WERI-Rb-1 (cell line): ENCODE measurements at places on chromosomes 2 and 18.

DNA sequence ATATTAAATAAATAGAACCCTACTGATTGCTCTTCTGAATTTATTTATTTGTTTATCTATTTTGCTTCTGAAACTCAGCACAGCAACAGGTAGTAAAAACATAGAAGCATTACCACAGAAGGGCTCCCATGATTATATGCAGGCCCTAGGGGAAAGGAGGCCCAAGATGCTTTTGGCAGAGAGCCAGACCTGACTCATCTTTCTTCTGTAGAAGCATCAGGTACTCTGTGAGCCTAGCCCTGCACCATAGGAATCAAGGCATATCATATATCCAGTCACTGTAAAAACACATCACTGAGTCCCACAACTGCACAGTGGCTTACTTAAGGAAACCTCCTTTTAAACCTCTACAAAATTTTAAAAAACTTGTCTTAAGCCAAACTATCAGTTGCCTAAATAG, 1.8 kb downstream of the SCN9A start:
- DNase-seq = no peak

DNA sequence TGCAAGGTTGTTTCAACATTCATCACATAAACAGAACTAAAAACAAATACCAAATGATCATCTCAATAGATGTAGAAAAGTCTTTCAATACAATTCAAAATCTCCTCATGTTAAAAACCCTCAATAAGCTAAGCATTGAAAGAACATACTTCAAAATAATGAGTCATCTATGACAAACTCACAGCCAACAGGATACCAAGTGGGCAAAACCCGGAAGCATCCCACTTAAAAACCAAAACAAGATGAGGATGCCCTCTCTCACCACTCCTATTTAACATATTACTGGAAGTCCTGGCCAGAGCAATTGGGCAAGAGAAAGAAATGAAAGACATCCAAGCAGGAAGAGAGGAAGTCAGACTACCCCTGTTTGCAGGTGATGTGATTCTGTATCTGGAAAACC, 992.2 kb upstream of the PIK3C3 start:
- DNase-seq = no peak

DNA sequence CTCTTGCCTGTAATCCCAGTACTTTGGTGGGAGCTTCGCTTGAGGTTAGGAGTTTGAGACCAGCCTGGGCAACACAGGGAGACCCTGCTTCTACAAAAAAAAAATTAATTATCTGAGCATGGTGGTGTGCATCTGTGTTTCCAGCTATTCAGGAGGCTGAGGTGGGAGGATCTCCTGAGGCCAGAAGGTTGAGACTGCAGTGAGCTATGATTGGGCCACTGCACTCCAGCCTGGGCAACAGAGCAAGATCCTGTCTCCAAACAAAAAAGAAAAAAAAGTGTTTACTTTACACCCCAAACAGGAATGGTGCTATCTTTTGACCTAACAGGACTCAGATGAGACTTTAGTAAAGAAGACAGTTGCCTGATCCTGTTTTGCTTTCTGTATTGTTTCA, 35.6 kb downstream of the MAL start:
- DNase-seq = no peak

- no peak for DNase-seq
Measured at GRCh38 chr2:134261398-134262131, 7.7 kb downstream of the MGAT5 start.

DNA sequence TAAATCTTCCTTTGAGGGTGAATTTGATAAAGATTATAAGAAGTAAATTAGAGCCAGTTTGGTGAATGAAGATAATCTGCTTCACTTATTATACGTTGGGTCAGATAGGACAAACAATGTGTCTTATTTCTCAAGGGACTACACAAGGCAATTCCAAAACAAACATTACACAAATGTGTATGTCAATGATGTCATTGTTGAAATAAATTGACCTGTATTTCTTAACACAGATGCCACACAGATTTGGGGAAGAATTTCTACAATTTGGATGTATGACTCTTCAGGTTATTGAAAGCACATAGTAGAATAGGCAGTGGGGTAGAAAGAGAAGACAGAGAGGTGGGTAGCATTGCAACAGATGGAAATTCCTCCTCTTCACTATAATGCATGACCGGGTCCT, 6.9 kb upstream of the CRIM1 start:
- no peak for DNase-seq

- no peak for DNase-seq
Measured at GRCh38 chr2:54541995-54542394, 85.9 kb downstream of the SPTBN1 start.

- no peak for DNase-seq
Measured at GRCh38 chr2:33073018-33073417, 126.3 kb downstream of the LTBP1 start.

GRCh38 chr2:195608768-195609454, 48.1 kb upstream of the SLC39A10 start:
- no peak for DNase-seq

GRCh38 chr2:45011621-45012602, 2.7 kb upstream of the SIX2 start:
- DNase-seq = no peak

- no peak for DNase-seq
Measured at GRCh38 chr2:6823111-6823510, 42.6 kb downstream of the CMPK2 start.

GRCh38 chr2:165069151-165069550, 113.8 kb upstream of the SLC38A11 start:
- DNase-seq = no peak

- DNase-seq = no peak
Measured at GRCh38 chr2:73082523-73083410, 11.3 kb upstream of the SFXN5 start.
